ENCODE measurements at places on chromosomes 6 and 20. TPM values are rescaled to one million over a fixed set of nuclear protein-coding genes. Genes with fewer than 3 reads are reported as not detected.

DNA sequence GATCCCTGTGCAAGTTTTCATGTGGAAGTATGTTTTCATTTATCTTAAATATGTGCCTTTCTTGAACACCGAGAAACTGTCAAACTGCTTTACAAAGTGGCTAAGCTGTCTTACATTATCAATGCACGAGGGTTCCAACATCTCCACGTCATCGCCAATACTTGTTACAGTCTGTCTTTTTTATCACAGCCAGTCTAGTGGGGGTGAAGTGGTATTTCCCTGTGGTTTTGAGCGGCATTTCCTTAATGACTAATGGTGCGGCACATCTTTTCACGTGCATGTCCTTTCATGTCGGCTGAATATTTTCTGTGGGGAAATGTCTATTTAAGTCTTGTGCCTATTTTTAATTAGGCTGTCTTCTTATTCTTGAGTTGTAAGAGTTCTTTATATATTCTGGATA, 280.4 kb downstream of the FOXC1 start:
- H3K4me1 ChIP-seq = peaks cover 14% of the 10 kb centered on the region
- H3K27me3 ChIP-seq = no peaks in the 10 kb centered on the region
- peak; percentile 24 for DNase-seq
- peaks cover 14% of the 10 kb centered on the region for H3K36me3 ChIP-seq
- H3K4me3 ChIP-seq = no peak overlapping the region

GRCh38 chr6:80860107-80860506, 753.6 kb downstream of the BCKDHB start:
- H3K4me3 ChIP-seq = no peak overlapping the region
- H3K4me1 ChIP-seq = no peaks in the 10 kb centered on the region
- DNase-seq = no peak
- no peak overlapping the region for H3K27ac ChIP-seq
- no peaks in the 10 kb centered on the region for H3K27me3 ChIP-seq

GRCh38 chr6:2535506-2535905, 215.2 kb downstream of the MYLK4 start:
- H3K4me1 ChIP-seq = no peaks in the 10 kb centered on the region
- no peaks in the 10 kb centered on the region for H3K36me3 ChIP-seq
- no peak overlapping the region for H3K4me3 ChIP-seq
- DNase-seq = no peak

DNA sequence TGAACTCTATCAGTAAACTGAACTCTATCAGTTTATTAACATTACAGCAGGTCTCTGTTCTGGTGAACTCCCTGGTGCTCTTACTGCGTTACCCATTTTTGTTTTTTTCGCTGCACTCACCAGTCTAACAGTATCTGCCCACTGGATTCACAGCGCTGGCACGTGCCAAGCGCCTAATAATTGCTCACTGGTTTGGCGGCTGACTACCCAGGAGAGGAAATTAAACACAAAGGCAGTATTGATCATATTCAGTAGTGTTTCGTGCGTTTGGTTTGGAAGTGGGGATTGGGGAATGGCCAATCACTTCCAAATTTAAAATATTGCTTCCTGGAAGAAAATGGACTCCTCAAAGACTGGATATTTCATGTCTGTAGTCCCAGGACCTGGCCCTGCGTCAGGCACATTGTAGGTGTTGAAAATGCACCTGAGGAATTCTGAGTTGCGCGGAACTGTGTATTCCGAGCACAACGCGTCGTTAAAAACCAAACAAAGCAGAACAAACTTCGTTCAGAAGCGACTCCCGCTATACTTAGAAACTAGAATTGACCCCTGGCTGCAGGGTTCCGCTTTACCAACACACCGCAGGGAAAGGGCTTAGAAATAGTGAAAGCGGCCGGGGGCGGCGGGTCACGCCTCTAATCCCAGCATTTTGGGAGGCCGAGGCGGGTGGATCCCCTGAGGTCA, 1.1 kb upstream of the RPS12 start:
- DNase-seq = peak; percentile 70
- peaks cover 22% of the 10 kb centered on the region for H3K4me1 ChIP-seq
- H3K4me3 ChIP-seq = peak overlapping the region; percentile 98
- H3K27me3 ChIP-seq = no peaks in the 10 kb centered on the region
- peaks cover 44% of the 10 kb centered on the region for H3K36me3 ChIP-seq

Gene DNAH8
- not detected for total RNA-seq

GRCh38 chr20:57319584-57319983, 10.0 kb upstream of the SPO11 start:
- no peak for DNase-seq
- no peaks in the 10 kb centered on the region for H3K36me3 ChIP-seq
- peaks cover 30% of the 10 kb centered on the region for H3K27me3 ChIP-seq
- H3K4me3 ChIP-seq = no peak overlapping the region

GRCh38 chr20:10502098-10502526, 67.0 kb downstream of the SLX4IP start:
- peak overlapping the region; percentile 78 for H3K4me3 ChIP-seq
- H3K27me3 ChIP-seq = no peaks in the 10 kb centered on the region
- peak; percentile 58 for DNase-seq
- H3K27ac ChIP-seq = peak overlapping the region; percentile 89

Gene NHSL1
- total RNA-seq = 0.49 TPM

DNA sequence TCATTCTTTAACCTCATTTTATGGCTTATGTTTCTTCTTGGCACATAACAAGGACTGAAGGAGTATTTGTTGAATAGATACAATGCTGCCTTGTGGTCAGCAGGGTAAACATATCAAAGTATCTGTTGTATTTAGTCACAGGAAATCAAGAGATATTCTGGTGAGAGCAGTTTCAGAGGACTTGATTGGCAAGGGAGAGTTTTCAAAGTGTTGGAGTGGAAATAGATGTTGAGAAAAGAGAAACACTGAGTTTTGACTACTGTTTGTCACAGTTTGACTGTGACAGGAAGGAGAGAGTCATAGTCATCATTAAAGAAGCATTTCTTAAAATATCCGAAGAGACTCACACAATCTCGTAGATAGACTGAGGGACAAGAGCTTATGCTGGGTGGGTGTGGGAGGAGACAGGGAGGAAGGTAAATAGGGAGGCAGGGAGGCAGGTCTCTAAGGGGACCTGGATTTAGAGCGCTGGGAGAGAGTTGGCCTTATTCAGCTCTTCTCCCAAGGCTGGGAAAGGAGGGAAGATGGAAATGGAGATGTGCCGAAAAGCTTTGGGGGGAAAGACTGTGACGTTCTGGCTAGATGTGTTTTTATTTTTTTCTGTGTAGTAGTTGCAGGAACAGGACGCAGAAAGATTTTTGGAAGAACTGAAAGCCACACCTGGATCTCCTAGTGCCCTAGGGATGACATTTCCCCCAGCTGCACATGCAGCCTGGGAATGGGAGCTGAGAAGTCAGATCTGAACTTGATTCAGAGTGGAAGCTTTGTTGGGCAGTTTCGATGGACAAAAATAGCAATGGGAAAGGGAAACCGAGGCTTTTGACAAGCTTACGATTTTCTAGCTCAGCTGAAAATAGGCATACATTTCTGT, 65.0 kb upstream of the IFNGR1 start:
- no peak for DNase-seq
- no peak overlapping the region for H3K4me3 ChIP-seq
- no peaks in the 10 kb centered on the region for H3K36me3 ChIP-seq
- no peak overlapping the region for H3K27ac ChIP-seq

GRCh38 chr20:18077157-18077556, 19.4 kb upstream of the OVOL2 start:
- H3K27ac ChIP-seq = no peak overlapping the region
- no peak for DNase-seq
- H3K27me3 ChIP-seq = peaks cover 11% of the 10 kb centered on the region
- H3K4me1 ChIP-seq = no peaks in the 10 kb centered on the region
- no peak overlapping the region for H3K4me3 ChIP-seq
- no peaks in the 10 kb centered on the region for H3K36me3 ChIP-seq

DNA sequence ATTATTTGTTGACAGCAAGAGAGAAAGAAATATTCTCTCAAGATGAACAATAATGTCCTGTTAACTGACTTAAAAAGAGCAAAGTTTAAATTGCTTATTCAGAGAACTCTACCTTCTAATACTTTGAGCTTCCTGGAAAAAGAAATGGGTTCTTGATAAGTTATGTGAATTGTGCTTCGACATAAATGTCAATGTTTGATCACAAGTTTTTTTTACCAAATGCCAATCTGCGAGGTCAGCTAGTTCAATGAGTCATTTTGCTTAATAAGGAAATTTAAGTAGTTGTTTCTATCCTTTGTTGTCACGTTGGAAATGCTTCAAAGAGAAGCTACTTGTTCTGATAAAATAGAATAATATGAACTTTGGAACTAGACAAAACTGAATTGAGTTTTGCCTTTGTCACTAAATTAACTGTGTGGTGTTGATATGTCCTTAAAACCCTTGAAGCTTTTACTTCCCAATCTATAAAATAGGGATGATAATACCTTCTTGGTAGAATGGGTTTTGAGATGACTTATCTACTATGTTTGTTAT, 642.1 kb upstream of the FLRT3 start:
- no peak overlapping the region for H3K27ac ChIP-seq
- no peaks in the 10 kb centered on the region for H3K27me3 ChIP-seq
- no peak for DNase-seq
- H3K4me3 ChIP-seq = no peak overlapping the region
- H3K36me3 ChIP-seq = peaks cover 3% of the 10 kb centered on the region

GRCh38 chr6:147508866-147509608, 547 bp downstream of the SAMD5 start:
- no peak overlapping the region for H3K27ac ChIP-seq
- peaks cover 47% of the 10 kb centered on the region for H3K27me3 ChIP-seq
- H3K4me1 ChIP-seq = peaks cover 8% of the 10 kb centered on the region
- DNase-seq = no peak

GRCh38 chr20:8388141-8388540, 256.1 kb downstream of the PLCB1 start:
- H3K4me3 ChIP-seq = no peak overlapping the region

Gene JPH2
- total RNA-seq = 0.54 TPM

Gene GABRR1
- total RNA-seq = not detected

Gene TMEM200A
- total RNA-seq = 0.20 TPM

DNA sequence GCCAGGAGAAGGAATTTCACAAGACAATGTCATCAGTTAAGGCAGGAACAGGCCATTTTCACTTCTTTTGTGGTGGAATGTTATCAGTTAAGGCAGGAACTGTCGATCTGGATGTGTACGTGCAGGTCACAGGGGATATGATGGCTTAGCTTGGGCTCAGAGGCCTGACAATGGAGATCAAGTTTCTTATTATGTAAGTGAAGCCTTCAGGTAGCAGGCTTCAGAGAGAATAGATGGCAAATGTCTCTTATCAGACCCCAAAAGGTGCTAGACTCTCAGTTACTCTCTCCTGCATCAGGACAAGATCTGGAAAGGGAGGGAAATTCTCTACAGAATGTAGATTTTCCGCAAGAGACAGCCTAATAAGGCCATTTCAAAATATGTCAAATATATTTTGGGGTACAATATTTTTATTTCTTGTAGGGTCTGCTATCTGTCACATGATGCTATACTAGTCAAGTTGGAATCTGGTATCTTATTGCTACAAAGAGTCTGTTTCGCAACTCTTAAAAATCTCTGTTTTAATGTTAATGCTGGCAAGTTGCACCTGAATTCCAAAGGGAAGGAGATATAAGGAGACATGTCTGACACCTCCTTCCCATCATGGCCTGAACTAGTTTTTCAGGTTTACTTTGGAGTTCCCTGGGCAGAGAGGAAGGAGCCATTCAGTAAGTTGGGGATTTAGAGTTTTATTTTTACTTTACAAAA, 48.8 kb downstream of the TRDN start:
- H3K4me1 ChIP-seq = no peaks in the 10 kb centered on the region
- H3K4me3 ChIP-seq = no peak overlapping the region
- no peak overlapping the region for H3K27ac ChIP-seq
- no peaks in the 10 kb centered on the region for H3K27me3 ChIP-seq
- H3K36me3 ChIP-seq = no peaks in the 10 kb centered on the region

- DNase-seq = no peak
- no peaks in the 10 kb centered on the region for H3K4me1 ChIP-seq
- H3K4me3 ChIP-seq = no peak overlapping the region
- no peaks in the 10 kb centered on the region for H3K36me3 ChIP-seq
- H3K27me3 ChIP-seq = no peaks in the 10 kb centered on the region
Observed at GRCh38 chr6:135990855-135991464, 139.5 kb downstream of the PDE7B start.

DNA sequence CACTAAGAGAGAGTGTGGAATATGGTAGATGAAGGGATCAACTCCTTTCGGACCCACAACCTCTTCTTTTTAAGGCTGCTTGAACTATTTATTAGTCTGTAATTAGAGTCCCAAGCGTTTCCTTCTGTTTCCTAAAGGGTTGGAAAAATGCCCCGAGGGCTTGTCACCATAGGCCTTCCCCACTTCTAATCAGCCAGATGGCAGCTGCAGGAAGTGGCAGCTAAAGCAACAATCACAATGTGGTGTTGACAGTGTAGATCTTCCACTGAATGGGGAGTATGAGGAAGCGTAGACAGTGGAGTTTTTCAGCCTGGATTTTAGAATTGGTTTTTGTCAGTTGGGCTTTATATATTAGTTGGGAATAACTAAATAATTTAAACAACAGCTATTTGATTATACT, 40.6 kb downstream of the SLC35D3 start:
- H3K27ac ChIP-seq = no peak overlapping the region
- H3K27me3 ChIP-seq = peaks cover 11% of the 10 kb centered on the region
- DNase-seq = no peak
- no peaks in the 10 kb centered on the region for H3K36me3 ChIP-seq
- peaks cover under 1% of the 10 kb centered on the region for H3K4me1 ChIP-seq

DNA sequence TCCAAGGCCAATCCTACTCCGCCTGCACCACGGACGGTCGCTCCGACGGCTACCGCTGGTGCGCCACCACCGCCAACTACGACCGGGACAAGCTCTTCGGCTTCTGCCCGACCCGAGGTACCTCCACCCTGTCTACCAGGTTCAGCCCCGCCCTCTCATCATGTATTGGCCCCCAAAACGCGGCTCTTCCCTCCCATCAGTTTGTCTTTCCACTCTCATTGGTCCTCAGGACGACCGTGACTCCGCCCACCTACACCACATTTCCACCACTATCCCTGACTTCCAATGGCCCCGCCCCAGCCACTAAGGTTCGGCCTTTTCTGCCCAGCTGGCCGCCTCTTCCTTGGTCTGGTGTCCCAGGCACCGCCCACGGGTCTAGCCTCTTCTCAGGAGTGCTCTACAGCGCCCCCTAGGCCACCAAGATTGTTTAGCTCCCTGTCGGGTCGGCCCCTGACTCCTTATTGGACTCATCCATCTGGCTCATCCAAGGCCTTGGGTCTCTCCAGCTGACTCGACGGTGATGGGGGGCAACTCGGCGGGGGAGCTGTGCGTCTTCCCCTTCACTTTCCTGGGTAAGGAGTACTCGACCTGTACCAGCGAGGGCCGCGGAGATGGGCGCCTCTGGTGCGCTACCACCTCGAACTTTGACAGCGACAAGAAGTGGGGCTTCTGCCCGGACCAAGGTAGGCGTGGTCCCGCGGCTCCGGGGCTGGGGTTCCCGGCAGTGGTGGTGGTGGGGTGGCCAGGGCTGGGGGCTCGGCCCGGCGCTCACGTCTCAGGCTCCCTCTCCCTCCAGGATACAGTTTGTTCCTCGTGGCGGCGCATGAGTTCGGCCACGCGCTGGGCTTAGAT, 3.1 kb downstream of the MMP9 start:
- DNase-seq = peak; percentile 74
- peaks cover 66% of the 10 kb centered on the region for H3K27me3 ChIP-seq
- no peak overlapping the region for H3K27ac ChIP-seq
- no peaks in the 10 kb centered on the region for H3K36me3 ChIP-seq
- no peak overlapping the region for H3K4me3 ChIP-seq

GRCh38 chr6:22873513-22874136, 304.3 kb downstream of the HDGFL1 start:
- no peak overlapping the region for H3K27ac ChIP-seq
- no peak overlapping the region for H3K4me3 ChIP-seq
- no peaks in the 10 kb centered on the region for H3K27me3 ChIP-seq
- H3K4me1 ChIP-seq = no peaks in the 10 kb centered on the region
- H3K36me3 ChIP-seq = no peaks in the 10 kb centered on the region
